ENCODE measurements at places on chromosomes 1 and 21.

- no peak for DNase-seq
Observed at GRCh38 chr1:53111073-53111556, 31.3 kb downstream of the SLC1A7 start.

DNA sequence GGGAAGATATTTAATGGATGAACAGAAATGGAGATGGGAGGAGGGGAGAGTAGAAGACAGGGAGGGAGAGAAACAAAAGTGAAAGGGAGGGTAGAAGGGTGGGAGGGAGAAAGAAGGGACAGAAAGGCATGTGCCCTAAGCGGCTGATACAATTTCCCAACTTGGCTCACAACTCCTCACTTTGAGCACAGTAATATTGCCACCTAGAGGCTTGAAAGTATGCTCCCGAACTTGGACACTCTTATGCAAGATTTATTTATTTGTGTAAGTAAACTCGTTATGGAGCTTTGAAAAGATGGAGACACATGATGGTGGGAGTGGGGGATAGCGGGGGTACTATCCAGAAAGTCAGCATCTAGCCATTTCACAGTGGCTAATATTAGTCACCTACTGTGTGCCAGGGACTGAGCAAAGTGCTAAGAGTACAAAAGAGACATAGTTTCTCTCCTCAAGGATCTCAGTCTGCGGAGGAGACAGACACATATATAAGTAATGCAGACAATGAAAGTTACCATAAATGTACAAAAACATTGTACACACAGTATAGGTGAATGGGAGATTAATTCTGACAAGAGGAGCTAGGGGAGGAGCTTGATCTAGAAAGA, 189.7 kb downstream of the SEC16B start:
- DNase-seq, result no peak

GRCh38 chr1:220269036-220269435, 3.2 kb downstream of the RAB3GAP2 start:
- no peak for DNase-seq

DNA sequence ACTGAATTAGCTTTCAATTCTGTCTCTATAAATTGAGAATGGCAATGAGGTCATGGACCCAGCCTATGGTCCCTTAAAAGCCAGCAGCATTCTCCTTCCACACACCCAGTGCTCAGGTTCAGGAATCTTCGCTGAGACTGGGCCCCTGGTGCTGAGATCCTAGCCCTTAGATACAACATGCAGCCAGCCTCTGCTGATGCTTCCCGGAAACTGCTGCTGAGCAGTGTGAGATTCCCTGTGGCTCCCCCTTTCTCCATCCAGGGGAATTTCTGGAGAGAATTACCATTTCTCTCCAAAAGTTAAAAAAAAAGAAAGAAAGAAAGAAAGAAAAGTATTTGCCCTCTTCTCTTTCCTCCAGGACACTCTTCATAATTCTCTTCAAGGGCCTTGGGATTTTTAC, 31.7 kb upstream of the RALGPS2 start:
- no peak for DNase-seq

DNA sequence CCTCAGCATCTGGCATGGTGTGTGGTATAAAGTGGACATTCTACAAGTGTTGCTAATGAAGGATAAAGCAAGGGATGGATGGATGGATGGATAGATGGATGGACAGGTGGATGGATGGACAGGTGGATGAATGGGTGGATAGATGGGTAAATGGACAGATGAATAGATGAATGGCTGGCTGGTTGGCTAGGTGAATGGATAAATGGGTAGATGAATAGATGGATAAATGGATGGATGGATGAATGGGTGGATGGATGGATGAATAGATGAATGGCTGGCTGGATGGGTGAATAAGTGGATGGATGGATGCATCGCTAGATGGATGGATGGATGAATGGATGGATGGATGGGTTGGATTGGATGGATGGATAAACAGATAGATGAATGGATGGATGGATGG, 66.2 kb downstream of the SUSD4 start:
- DNase-seq, result no peak

Data from SW 1271 (cell line).